CD4-positive, alpha-beta T cell (primary cell): ENCODE measurements at places on chromosomes 16 and 17. TPM values are rescaled to one million over a fixed set of nuclear protein-coding genes. Genes with fewer than 3 reads are reported as not detected.

DNA sequence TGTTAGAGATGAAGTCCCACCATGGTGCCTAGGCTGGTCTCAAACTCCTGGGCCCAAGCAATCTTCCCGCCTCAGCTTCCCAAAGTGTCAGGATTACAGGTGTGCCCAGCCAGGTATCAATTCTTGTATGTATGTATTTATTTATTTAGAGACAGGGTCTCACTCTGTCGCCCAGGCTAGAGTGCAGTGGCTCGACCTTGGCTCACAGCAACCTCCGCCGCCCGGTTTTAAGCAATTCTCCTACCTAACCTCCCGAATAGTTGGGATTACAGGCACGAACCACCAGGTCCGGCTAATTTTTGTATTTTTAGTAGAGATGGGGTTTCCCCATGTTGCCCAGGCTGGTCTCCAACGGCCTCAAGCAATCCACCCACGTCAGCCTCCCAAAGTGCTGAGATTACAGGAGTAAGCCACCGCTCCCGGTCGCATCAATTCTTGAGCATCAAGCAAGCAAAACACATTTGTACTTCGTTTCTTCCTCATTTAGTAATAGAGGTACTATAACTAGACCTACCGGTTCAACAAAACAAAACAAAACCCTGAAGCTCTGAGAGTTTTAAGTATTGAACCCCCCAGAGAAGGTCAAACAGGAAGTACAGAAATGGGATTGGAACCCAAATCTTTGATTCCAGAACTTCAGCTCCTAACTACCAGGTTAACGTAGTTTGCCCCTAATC is 1.0 kb upstream of the ZNF500 start:
- DNase-seq: no peak

Gene PIEZO1
- total RNA-seq: 146 TPM

GRCh38 chr16:27824786-27825185 is 238.7 kb downstream of the GSG1L start:
- no peak for DNase-seq

DNA sequence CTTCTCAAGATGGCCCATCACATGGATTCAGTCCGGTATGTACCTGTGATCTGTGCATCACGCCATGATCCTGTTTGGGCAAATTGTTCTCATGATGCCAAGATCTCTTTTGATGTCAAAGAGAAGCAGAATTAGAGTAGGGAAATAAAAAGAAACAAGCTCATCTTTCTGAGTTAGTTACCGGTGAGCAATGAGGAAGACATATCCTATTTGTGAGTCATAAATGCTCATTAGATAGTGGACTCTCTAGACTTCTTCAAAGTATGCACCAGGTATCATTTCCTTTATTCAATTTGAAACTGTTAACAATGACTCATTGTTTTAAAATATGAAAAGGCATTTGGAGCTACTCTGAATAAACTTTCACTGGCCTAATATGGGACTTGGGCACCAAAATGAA is 8.0 kb upstream of the KRTAP4-12 start:
- DNase-seq: no peak

DNA sequence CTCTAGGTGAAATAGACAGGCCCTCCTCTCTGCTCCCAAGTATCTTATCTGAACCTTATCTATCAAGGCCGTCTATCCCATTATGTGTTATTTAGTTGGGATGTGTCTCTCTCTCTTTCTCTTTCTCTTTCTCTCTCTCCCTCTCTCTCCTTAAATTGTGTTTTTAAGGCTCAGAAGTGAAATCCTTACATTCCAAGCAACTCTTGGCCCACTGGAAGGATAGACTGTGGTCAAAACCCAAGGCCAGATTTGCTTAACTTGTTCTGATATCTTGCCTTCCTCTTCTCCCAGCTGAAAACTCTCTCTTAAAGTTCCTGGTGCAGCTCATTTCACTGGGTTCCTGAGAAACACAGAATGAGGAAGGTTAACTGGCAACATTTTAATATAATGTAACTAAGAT is 14.7 kb downstream of the CDRT4 start:
- DNase-seq: no peak

Gene PITPNC1
- 80.2 TPM for total RNA-seq

Gene ZNF267
- 57.9 TPM for total RNA-seq

- no peak for DNase-seq
Measured at GRCh38 chr17:8153525-8153956, 1.3 kb upstream of the PER1 start.

- no peak for DNase-seq
Measured at GRCh38 chr17:67707442-67707841, 10.3 kb upstream of the NOL11 start.

GRCh38 chr16:68786685-68787418 is 49.8 kb downstream of the CDH1 start:
- no peak for DNase-seq

- DNase-seq: no peak
Measured at GRCh38 chr17:28177351-28177750, 134.9 kb downstream of the NLK start.

Gene CACNA1G
- total RNA-seq: not detected

- DNase-seq: no peak
Measured at GRCh38 chr17:17403065-17403464, 73.7 kb upstream of the MED9 start.

DNA sequence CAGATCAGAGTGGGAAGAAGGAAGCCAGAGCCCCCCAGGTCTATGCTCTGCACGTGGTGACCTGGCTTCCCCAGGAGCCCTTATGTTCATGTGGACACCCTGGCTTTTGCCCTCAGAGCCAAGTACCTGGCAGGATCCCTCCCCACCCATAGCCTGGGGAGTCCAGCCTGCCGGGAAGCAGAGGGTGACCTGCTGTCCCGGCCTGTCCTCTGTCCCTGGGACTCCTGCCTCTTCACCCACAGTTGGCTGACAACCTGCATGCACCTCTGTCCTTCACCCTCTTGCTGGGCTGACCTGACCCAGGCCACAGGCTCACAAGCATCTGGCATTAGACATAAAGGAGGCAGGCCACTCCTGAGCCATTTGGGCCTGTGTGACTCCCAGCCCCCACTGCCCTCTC is 60.2 kb downstream of the SMPD3 start:
- no peak for DNase-seq

DNA sequence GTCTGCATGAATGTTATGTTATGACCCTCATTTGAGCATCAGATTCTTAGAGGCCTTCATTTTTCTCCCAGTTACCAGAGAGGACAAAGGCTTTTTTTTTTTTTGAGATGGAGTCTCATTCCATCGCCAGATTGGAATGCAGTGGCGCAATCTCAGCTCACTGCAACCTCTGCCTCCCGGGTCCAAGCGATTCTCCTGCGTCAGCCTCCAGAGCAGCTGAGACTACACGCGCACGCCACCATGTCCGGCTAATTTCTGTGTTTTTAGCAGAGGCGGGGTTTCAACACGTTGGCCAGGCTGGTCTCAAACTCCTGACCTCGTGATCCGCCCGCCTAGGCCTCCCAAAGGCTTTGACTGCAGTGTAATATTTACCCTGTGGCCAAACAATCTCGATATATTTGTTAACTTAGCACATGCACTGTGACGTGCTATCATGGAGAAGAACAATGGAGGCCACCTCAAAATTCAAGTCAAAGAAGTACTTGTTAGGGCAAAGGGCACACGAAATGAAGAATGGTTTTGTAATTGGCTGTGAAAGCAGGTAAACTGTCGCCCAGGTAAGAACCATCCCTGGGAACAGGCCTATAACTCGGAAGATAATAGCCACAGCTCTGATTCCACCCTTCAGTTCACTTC is 303.4 kb downstream of the SLC39A11 start:
- DNase-seq: no peak

DNA sequence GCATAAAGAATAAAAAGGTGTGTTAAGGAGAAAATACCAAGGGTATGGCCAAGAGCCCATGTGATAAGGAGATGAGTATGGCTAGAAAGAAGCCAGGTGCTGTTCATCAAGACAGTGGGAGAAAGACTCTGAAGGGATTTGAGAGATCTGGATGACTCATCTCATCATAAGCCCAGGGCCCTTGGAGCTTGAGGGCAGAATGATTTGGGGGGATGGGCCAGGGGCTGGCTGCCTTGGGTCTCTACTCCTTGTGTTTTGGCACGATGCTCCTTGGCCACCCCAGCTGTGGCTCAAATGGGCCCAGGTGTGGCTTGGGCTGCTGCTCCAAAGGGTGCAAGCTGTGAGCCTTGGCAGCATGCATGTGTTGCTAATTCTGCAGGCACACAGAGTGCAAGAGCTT is 14.5 kb upstream of the TNFRSF13B start:
- DNase-seq: no peak

GRCh38 chr17:50361561-50362480 is 11.2 kb downstream of the MRPL27 start:
- peak; percentile 84 for DNase-seq

DNA sequence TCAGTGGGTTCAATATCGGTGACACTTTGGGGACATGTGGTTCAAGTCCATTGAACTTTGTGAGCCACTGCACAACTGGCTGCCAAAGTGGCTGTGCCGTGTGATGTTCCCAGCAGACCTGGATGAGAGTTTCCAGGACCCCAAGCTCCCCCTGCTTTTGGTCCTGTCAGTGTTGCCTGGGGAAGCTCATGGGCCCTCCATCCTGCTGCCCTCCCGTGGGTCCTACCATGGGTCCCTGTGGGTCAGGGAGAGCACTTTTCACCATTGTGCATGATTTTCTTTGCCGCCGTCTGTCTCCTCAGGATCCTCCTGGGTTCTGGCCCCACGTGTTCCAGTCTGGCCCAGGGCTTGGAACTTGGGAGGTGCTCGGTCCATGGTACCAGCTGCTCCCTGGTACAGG is 38.1 kb downstream of the LGALS9 start:
- no peak for DNase-seq

- DNase-seq: no peak
Measured at GRCh38 chr16:75922250-75922649, 196.0 kb upstream of the CPHXL start.

GRCh38 chr16:22674832-22675191 is 139.2 kb upstream of the HS3ST2 start:
- DNase-seq: no peak

- no peak for DNase-seq
Measured at GRCh38 chr17:28043296-28043695, 819 bp downstream of the NLK start.

Gene PPM1E
- total RNA-seq: not detected

GRCh38 chr17:75135452-75135851 is 3.9 kb upstream of the NT5C start:
- DNase-seq: no peak

- DNase-seq: peak; percentile 73
Measured at GRCh38 chr17:78258323-78259191, 27.1 kb downstream of the TMEM235 start.

GRCh38 chr17:35893751-35894150 is 13.6 kb upstream of the CCL5 start:
- no peak for DNase-seq

Gene ACSM3
- 6.2 TPM for total RNA-seq
